ENCODE measurements at places on chromosomes 4 and X.

DNA sequence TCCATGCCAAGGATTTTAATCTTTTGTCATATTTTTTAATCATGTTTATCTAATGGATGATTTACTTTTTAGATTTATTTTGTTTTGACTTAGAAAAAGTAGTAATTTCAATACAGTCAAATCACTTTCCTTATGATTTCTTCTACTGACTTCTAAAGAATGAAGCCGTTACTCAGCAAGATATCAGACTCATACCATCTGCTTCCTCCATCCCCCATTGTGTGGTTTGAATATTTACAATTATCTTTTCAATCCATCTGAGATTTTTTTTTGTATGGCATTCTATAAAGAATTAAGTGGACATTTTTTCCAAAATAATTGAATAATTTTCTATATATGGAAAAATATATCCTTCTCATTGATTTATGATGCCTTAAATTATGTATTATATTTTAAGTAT is 565.4 kb upstream of the ATOH1 start:
- DNase-seq, result no peak

GRCh38 chr4:5931526-5931925 is 38.6 kb upstream of the CRMP1 start:
- no peak for DNase-seq

DNA sequence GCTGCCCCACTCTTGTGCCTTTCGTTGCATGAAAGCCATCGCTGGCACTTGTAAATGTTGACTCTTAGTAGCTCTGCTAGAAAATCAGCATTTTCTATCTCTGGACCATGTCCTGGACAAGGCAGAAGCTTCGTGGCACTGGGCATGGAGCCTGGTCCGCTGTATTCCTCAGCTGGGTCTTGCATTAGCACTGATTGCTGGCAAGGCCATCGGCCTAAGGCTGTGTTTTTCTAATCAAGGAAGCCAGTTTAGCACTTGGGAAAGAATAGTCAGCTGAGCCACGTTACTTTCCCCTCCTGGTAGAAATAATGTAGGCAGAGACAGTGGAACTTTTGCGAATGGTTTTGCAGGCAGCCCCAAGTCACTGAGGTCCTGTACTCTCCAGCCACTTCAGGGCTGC is 180.2 kb upstream of the EOLA2 start:
- no peak for DNase-seq

DNA sequence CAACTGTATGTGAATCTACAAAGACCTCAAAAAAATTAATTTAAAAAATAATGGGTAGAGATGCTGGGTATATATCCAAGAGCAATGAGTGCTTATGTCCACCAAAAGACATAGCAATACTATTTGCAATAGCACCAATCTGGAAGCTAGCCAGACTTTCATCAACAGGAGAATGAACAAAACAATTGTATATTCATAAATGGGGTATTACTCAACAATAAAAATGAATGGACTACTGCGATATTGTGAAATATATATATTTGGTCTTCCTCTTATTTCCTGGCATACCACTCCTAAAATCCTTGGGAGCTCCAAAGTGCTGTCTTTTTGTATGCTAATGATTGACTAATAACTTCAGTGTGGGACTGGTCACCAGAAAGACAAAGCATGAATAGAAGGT is 77.5 kb downstream of the MSN start:
- DNase-seq, result no peak

GRCh38 chrX:16778545-16778944 is 7.7 kb upstream of the TXLNG start:
- no peak for DNase-seq

GRCh38 chrX:50677789-50678188 is 136.2 kb downstream of the SHROOM4 start:
- DNase-seq, result no peak

DNA sequence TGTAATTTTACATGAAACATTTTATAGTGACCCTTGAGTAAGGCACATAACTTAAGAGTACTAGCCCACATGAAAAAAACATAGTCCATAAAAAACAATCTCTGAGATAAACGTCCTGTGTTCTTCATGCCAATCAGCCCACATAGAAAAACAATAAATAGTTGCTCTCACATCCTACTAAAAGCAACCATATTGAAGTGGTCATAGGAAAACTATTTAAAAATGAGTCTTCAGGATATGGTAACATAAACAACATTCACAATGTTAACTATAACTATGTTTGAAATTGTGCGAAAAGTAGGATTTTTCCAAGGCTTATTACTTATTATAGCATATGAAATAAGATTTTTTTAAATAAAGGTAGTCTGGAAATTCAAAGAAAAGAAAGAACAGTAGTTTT is 77.1 kb upstream of the EPHA5 start:
- DNase-seq, result no peak
